ENCODE measurements at places on chromosomes 3 and 15.
A peak's percentile ranks its signal among the peaks of the same experiment; 100 is the strongest.

DNA sequence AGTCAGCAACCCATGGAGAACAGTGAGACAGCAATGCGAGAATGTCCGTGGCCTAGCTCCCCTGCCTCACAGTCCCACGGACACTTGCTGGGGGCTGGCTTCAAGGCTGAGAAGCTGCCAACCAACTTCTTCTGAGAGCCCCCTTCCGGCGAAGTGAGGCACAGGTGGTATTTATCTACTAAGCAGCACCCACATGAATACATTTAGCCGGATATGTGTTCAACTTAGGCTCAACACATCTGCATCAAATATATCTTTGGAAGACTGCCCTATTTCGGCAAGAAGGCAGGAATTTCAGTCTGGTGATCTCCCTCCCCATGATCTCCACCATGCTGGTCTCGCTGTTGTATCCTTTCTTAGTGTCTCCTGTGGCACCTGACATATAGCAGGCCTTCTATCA, 340.9 kb upstream of the NR2E3 start:
- DNase-seq, result no peak

DNA sequence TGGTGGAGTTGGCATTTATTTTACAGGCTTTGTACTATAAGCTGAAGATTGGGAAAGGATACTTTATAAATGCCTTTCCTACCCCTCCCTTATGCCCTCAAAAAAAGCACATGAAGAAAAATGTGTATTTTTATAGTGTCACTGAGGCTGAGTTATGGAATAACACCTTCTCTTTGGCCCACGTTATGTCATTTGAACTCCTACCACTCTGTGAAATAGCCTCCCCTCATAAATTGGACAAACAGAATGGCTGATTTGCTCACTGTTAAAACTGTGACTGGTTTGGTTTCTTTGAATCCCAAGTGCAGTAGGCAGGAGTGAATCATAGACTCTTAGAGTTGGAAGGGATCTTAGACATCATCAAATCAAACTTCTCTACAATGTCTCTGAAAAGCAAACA, 95.2 kb upstream of the SKOR1 start:
- DNase-seq, result no peak

- no peak for DNase-seq
These were observed 118.5 kb downstream of the EEFSEC start for GRCh38 chr3:128271536-128272332.

GRCh38 chr3:37189109-37189508, 14.7 kb upstream of the LRRFIP2 start:
- DNase-seq, result no peak

DNA sequence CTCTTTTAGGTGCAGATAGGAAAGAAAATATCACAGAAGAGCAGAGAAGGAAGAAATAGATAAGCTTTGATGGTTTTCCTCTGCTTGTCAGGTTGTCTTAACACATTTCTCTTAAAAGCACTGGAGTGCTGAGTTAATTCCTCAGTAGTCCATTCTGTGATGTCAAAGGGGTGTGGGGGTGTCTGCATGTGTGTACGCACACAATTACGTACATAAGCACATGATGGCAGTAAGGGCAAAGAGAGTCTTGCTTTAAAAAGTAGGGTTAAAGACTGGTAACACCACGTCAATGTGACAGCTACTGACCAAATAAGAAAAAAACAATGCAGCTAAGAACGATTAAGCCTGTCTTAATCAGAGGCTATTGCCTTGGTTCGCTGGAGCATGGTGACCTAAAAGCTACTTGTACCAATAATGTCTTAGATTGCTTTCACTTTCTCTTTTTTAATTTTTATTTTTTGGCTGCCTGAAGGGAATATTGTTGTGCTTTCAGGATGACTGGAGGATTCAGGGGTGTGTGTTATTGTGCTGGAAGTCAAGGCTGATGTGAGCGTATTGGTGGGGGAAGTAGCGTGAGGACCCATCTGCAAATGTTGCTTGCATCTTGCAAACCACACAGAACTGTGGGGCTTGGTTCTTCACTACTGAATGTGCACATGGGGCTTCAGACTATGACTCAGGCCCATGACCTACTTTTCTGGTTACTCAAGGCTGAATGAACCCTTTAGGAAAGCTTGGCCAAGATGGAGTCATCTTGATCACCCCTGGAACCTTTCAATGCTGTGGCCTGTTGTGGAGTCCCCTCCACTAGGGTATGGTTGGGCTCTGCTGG, 417.8 kb upstream of the TPM1 start:
- DNase-seq, result no peak

DNA sequence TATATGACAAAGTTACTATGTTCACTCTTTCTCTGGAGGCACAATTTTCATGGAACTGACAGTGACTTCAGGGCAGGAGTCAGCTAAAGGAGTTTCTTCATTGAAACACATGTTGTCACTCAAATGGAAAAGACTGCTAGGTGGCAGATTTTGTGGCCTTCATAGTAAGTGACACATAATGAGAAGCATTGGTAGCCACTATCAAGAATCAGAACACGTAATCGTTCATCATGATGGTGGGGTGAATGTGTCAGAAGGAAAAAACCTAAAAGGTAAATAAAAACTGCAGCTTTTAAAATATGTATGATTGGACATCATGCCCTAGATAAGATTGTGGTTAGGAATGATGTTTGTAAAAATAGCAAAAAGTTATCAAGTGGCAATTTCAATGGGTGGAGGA, 1491.0 kb downstream of the SI start:
- no peak for DNase-seq

GRCh38 chr3:189123595-189124387, 48.0 kb upstream of the TPRG1 start:
- DNase-seq, result no peak

GRCh38 chr3:127141921-127142730, 50.8 kb upstream of the PRR23E start:
- DNase-seq, result no peak

DNA sequence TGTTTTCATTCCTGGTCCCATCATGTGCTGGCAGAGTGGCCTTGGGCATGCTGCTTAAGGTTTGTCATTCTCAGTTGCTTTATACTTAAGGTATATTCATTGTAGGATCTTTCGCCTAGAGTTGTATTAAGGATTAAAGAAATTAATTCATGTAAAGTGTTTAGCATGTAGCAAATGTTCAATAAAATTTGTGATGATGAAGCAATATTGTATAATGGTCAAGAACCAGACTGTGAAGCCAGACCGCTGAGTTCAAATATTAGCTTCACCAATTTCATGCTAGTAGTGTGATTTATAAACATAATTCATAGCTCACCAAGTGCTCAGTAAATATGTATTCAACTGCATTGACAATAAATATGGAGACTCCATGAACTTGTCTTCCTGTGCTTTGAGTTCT, 178.5 kb downstream of the BBX start:
- no peak for DNase-seq

DNA sequence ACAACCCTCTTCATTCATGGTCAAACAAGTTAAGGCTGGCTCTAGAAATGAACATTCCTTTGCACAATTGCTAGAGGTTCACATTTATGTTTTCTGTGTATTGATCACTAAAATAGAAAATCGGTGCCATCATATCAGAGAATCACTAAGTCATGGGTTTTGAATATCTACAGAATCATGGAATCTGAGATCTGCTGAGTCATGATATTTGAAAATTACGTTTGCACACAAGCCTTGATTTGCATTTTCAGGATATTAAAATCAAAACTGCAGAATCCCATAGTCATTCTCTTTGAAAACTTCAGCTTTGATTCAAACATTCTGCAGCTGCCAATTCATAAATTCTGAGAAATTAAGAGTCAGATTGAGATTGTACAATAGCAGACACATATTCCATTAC, 26.1 kb upstream of the CHRNA7 start:
- DNase-seq, result no peak

- DNase-seq, result peak; percentile 6
These were observed 91.3 kb upstream of the SLC4A7 start for GRCh38 chr3:27575499-27575898.

DNA sequence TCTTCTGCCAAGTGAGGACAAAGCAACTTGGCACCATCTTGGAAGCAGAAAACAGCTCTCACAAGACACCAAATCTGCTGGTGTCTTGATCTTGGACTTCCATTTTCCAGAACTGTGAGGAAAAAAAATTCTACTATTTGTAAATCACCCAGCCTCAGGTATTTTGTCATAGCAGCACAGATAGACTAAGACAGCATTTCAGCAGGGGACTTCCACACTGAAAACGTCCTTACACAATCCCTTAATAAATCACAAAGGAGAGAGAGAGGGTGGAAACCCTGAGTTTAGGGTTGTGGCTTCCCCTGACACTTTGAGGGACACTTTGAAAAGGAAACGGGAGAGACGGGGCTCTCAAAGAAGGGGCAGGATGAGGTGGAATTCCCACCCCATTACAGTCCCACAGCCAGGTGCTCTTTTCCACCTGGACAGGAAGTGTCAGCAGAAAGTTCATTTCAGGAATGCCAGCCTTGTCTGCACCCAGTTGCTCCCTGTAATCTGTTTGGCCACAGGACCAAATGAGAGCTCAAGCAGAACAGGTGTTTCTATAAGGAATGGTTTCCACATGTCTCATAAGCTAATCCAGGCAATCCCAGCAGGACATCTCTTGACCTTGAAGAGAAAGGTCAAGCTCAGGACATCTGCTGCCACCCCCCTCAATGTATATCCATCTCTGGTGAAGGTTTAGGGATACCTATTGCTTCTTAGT, 51.3 kb downstream of the MYLK start:
- no peak for DNase-seq

DNA sequence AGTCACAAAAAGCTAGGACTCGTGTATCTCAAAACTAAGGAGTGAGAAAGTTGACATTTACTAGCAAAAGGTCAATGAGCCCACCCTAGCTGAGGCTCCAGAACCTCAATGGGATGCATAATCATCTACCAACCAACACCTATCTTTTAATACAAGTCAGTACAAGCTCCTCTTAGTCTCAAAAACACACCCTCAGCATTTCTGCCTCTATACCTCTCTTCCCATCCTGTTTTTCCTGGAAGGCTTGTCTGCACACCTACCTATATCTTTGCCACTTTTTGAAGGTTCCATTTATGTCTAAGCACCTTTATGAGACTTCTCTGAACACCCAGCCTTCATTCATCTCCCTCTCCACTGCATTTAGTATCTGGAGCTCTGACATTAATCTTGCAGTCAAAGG, 10.0 kb downstream of the WWTR1 start:
- DNase-seq, result no peak

DNA sequence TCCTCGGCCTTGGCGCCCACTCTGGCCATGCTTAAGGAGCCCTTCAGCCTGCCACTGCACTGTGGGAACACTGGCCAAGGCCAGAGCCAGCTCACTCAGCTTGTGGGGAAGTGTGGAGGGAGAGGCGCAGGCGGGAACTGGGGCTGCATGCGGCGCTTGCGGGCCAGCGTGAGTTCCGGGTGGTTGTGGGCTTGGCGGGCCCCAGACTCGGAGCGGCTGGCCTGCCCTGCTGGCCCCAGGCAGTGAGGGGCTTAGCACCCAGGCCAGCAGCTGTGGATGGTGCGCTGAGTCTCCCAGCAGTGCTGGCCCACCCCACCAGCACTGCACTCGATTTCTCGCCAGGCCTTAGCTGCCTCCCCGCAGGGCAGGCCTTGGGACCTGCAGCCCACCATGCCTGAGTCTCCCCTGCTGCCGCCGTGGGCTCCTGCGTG, 13.1 kb upstream of the UBP1 start:
- no peak for DNase-seq

DNA sequence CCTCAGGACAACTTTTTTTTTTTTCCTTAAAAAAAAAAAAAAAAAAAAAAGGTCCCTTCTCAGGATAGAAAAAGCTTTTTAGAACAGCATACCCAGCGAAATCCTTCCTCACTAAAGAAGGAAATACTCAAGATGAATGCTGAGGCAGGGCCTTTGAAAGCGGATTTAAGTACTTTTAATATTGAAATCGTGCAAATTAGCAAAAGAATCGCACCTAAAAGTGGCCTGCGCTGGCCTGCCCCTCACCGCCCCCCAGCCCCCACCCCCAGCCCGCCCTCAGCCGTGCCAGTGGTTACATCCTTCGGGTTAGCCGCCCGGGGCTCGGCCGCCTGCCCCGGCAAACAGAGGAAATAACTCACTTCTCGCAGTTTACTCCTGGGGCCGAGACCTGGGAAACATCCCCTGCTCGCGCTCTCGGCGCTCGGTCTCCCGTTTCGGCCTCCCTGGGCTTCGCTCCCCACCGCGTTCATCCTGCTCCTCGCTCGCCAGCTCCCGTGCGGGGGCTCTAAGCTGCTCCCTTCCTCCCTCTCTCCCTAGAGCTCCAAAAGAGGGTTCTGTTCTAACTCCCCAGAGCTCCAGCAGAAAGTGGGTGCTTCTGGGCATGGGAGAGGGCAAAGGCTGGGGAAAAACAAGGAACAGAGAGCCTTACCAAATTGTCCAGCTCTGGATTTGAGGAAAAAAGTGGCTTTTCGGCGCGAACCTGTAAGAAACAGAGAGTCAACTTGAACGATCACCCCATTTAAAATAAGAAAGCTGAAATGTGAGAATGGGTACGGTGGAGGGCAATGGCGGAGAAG, 5.2 kb downstream of the MEIS2 start:
- no peak for DNase-seq

DNA sequence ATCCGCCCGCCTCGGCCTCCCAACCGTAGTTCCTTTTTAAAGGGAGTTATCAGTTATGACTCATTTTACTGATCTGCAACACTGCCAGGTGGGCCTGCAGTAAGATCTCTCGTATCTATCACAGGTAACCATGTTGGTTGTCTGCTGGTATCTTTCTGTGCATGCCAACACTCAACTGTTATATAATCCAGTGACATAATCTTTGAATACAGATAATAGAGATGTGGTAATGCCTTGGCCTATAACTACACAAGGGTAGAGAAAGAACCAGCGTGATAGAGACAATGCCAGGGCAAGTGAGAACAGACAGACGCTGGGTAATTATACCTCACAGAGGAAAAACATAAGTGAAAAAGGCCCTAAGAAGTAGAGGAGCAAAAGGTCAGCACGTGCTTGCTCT, 11.0 kb upstream of the ARPP19 start:
- DNase-seq, result no peak

- DNase-seq, result peak; percentile 94
These were observed at the start of gene ETFA for GRCh38 chr15:76311100-76311953. ETFA (minus strand) TSS chr15:76311469; CDS start chr15:76311388, 81 bp downstream.

DNA sequence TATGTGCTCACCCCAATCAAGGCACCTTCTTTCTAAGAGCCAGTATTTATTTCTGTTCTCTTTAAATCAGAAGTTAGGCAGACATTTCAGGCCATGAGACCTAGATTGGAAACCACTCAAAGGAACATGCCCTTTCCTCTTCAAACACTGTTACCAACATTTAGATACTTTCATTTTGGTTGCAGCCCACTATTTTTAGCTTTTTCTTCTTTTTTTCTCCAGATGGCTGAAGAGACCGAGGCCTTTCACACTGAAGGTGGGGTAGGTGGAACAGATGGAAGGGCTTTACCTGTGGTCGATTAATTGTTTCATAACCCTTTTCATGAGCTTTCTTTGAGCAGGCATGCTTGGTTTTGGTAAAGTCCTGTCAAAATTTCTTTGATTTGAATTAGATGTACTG, 10.9 kb upstream of the LZTFL1 start:
- DNase-seq, result no peak

GRCh38 chr3:183697123-183697609, 431 bp upstream of the YEATS2 start:
- DNase-seq, result no peak

- DNase-seq, result no peak
These were observed 273.6 kb downstream of the MECOM start for GRCh38 chr3:169389925-169390253.
